MG63 (cell line): ENCODE measurements at places on chromosomes 3 and 15. TPM values are rescaled to one million over a fixed set of nuclear protein-coding genes. Genes with fewer than 3 reads are reported as not detected.

DNA sequence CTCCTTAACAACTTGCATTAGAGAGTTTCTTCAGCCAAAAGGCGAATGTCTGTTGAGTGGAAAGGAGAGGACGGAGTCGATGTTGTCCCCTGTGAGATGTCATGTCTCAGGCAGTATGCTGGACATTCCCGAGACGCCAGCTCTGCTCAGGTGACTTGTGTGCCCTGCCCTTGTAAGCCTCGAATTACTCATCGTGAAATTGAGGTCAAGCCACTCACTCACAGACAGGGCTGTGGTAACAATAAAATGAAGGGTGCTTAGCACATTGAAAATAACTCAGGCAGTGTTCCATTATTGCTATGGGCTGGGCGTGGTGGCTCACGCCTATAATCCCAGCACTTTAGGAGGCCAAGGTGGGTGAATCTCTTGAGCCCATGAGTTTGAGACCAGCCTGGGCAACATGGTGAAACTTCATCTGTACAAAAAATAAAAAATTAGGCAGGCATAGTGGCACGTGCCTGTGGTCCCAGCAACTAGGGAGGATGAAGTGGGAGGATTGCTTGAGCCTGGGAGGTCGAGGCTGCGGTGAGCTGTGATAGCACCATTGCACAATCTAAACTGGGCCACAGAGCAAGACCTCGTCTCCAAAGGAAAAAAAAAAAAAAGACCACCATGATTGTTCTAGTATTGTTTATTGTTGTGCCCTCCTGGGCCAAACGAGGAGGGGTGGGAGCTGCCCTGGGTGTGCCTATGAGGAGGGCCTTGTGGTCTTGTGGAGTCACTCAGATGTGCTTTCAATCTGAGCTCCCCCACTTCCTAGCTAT lies 214.4 kb downstream of the THSD4 start:
- DNase-seq, result no peak

DNA sequence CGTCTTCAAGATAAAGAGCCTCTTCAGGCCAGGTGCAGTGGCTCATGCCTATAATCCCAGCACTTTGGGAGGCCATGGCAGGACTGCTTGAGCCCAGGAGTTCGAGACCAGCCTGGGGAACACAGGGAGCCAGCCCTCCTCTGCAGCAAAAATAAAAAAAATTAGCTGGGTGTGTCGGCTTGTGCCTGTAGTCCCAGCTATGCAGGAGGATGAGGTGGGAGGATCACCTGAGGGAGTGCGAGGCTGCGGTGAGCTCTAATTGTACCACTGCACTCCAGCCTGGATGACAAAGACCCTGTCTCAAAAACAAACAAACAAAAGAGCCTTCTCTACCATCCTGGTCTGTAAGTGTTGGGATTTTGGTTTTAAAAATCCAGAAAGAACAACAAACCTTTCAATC lies 11.1 kb downstream of the WDR53 start:
- no peak for DNase-seq

DNA sequence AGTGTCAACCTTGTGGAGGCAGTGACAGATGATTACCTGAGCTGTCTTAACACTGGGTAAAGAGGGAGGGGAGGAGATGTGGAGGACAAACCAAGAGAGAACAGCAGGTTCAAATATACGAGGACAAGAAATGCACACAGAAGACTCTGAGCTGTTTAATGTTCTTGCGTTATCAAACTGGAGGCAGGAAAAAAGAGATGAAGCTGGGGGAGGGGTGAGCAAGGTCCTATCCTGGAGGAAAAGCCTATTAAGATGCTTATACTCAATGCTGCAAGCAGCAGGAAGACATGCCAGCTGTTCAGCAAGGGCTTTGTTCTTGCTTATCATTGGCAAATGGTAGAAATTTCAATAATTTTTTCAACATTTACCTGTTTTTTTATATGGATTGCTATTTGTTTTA lies 345.7 kb upstream of the TRIM42 start:
- DNase-seq, result no peak

TTC21A gene
- total RNA-seq, result 0.32 and 0.40 TPM in 2 replicates

CAMK1 gene
- 2.7 and 5.0 TPM in 2 replicates for total RNA-seq

SLC22A14 gene
- total RNA-seq, result 0.69 TPM in 1 of 2 replicates, not detected in the other
